ENCODE measurements at places on chromosomes 11 and 22.

GRCh38 chr22:39681038-39681861, 110.7 kb downstream of the CACNA1I start:
- DNase-seq, result no peak

DNA sequence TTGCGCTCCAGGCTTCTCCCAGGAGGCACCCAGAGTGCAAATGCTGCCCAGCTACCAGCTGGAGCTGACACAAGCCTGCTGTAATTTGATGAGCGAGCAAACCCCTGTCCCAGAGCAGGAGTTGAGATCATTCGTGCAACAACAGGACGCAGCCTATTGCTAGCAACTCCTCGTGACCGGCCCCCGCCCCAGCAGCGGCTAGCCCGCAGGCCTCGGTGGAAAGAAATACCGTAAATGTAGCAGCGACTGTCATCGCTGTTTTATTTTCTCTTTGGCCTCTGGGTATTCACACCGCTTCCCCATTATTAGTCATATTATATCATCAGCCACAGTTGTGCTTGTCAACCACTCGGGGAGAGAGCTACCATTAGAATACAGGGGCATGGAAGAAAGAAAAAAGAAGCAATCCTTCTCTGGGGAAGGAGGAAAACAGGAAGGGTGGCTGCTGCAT, 59.2 kb upstream of the ATXN10 start:
- DNase-seq, result no peak

DNA sequence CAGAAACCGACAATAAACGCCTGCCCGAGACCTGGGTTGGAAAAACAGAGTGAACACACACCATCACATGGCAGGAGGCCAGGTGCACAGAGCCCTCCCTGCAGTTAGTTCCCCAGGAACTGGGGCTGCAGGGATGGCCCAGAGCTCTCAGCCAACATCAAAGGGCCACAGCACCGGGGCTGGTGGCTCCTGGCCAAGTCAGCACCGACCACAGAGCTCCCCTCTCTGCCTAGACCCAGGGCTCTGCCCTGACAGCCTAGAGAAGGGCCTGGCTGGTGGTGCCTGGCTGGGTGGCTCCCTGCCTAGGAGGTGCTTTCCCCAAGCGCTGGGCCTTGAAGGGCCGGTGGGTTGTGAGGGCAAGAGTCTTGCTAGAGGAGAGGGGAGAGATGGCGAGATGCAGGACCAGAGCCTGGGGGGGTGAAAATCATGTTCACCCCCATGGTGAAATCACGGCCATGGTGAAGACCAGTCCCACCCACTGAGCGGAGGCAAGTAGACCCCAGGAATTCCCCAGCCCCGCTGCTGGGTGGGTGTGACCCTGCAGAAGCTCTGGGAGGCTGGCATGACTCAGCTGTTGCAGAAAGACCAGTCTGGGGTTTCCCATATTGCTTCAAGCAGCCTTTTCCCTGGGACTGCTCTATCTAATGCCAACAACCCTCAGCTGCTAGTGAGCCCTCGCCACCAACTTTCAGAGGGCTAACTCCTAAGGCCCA, 7.2 kb upstream of the BID start:
- no peak for DNase-seq

GRCh38 chr22:40433416-40434090, 63.2 kb downstream of the SGSM3 start:
- no peak for DNase-seq

DNA sequence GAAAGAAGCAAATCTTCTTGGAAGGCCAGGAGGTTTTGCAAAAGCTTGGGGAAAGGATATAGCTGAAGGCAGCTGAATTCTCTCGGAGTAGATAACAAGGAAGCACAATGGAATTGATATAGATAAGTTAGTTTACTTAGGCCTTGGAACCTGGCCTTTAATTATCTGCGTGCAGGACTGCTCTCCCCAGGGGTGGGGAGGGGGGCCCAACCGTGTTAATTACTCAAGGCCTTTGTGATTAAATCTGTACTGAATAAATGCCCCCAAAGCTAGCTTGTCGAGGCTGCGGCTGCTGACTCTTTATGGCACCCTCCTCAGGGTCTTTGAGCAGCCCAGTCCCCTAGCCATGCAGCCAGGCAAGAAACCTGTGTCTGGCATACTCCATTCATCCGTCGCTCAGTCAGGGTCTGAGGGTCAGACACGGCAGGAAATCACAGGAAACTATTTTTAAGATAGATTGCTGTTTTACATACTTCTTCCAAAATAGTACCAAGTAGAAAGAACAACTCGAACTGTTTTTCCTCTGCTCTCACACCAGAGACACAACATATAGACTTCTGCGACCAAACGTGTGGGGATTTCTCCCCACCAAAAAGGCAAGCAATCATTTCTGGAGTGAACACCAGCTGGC, 36.5 kb downstream of the MS4A2 start:
- DNase-seq, result no peak

Measured in nucleus accumbens (tissue), 56 donors.